ENCODE measurements at places on chromosomes 3 and 15.

DNA sequence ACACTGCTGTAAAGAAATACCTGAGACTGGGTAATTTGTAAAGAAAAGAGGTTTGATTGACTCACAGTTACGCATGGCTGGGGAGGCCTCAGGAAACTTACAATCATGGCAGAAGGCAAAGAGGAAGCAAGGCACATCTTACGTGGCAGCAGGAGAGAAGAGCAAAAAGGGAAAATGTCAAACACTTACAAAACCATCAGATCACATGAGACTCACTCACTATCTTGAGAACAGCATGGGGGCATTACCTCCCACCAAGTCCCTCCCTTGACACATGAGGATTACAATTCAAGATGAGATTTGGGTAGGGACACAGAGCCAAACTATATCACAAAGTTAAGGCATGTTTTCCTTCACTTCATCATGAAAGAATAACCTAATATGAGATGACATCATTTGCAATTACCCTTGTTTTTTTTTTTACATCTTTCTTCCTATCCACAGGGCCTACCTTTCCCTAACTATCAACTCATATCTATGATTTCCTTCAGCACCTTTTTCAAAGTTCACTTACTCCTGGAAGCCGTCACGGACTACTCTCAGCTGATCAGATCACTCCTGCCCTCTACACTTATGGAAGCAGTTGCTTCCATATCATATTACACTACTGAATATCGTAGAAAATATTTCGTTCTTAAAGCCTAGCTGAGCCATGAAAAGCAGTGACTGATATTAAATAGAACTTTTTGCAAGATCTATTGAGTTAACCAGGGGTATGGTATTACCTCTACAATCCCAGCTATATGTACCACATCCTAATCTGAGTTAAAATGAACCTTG is 25.5 kb upstream of the ATP8B4 start:
- no peak for DNase-seq

DNA sequence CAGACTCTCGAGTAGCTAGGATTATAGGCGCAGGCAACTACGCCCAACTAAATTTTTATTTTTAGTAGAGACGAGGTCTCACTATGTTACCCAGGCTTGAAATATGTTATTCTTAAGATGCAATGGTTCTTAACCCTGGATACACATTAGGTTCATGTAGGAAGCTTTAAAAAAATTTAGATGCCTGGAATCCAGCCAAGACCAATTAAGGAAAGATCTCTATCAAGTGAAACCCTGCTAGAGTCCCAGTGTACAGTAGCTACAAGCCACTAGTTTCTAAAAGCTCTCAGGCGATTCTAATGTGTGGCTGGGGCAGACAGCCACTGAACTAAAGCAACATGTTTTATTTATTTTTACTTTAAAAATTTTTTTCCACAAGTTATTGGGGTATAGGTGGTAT is 33.2 kb downstream of the TRIM69 start:
- DNase-seq = no peak

GRCh38 chr3:88713233-88713691 is 394.2 kb upstream of the EPHA3 start:
- DNase-seq = no peak

GRCh38 chr15:56342653-56343052 is 22.6 kb upstream of the TEX9 start:
- peak; percentile 33 for DNase-seq

GRCh38 chr3:39388153-39388552 is 5.0 kb downstream of the SLC25A38 start:
- peak; percentile 38 for DNase-seq

DNA sequence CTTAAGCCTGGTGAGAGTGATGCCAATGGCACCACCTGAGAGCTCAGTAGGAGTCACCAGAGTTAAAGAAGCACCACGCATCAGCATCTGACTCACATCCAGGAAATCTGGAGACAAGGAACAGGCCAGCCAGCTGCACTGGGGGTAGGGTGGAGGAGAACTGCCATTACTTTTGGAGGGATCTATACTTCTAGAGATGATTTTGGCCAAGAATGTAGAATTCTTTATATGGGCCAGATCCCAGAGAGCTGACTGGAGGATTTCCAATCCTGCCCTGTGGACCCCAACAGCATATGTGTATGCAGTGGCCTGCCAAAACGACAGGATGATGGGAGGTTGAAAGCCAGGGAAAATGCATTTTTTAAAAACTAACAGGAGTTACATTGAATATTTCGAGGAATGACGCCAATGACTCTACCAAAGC is 29.8 kb downstream of the CCR3 start:
- DNase-seq = no peak

DNA sequence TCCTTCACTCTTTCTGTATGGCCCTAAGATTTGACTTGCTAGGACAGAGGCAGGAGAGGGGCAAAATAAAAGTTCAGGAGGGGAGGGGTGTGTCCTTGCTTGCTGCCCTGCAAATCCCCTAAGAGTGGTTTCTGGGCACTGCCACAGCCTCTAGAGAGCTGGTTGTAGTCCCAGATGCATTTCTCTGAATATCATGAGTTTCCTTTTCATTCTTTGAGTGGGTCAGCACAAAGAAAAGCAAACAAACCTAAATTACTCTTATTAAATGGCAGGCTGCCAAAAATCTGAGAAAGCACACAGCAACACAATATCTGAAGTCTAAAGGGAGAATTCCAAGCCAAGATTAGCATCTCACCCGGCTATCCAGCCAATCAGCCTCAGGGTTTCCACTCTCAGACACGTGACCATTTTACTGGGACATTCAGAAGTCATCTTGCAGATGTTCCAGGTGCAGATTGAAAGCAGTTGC is 919.3 kb downstream of the TUSC7 start:
- no peak for DNase-seq

DNA sequence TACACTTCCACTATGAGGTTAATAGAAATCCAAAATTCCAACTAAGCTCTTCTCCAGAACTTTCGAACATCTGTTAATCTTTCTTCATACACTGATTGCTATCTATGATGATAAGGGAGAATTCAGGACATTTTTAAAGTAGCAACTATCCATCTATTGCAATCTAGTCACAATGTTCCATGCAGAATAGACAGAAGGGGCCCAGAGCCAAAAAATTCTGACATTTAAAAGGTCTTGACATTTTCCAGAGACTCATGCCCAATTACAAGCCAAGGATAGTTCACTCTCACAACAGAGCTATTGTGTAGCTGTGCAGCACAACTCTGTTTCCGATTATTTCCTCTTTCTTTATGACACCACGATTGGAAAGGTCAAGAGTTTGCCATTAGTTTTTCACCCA is 999.7 kb upstream of the ALCAM start:
- DNase-seq = no peak

GRCh38 chr15:59917504-59918157 is 86.5 kb upstream of the FOXB1 start:
- peak; percentile 79 for DNase-seq

DNA sequence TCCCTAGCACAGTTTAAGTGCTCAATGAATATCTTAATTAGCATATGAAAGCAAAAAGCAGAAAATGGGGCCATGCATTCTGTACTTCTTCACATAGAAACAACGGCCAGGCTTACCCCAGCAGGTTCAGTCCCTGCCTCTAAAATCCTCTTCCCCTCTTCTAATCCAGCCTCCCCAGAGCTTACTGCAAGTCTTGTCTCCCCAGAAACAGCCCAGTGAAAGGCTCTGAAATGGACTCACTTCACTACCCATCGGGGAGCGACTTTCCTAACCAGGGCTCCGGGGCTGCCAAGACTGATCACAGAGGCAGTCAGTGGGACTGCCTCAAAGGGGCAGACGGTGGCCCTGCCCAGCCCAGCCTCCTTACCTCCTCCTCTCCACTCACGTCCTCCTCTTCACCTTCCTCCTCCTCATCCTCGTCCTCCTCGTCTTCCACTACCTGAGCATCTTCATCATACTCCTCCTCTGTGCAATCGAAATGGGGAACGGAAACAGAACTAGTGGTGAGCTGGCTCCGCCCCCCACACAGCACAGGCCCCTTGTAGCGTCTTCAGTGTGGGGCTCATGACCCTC is 38.0 kb downstream of the ANP32A start:
- no peak for DNase-seq

DNA sequence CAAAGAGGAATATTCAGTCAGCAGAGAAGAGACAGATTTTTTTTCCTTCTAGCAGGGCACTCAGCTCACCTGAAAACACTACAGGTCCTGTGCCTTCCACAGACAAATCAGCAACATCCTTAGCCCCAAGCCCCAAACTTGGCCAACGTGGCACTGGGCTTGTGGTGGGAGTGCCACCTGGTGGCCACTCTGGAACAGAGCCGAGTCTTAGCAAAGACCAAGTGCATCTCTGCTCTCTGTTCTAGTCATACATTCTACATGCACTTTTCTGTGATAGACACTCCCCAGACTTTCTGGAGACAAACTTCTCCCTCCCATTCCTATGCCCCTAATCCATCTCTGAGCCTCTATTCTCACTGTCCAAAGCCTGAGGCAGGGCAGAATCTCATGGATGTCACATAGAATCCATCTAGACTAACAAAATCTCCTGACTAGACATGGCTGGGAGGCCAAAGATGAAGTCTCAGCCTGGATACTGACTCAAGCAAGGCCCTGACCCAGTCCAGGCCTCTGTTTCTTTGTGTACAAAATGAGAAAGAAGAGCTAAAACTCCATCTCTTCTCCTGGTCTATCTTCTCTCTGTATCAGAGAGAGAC is 5.1 kb upstream of the SEMA7A start:
- peak; percentile 92 for DNase-seq

DNA sequence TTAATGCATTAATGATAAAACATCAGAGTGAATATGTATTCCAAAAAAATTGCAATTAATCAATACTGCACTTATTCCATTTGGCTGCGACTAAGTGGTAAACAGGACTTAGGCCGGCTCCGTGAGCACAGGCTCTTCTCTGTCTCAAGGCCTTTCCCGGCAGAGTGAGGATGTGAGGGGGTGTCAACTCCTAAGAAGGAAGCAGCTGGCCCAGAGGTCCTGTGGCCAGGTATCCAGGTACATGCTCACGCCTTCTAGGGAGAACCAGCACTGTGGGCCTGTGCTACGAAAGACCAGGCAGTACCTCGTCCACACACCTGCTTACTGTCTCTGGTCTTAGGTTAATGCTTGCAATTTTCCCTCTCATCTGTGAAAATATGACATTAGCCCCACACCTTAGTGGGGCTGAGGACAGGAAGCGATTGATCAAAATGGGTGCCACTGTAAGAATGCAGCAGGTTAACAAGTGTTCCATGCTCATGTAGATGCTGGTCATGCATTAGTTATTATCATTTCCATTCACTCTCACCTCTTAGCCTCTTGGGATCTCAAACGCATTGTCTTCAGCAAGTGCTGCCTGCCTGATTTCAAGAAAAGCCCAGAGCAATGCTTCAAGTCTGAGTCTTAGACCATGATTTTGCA is 175.3 kb downstream of the ABHD5 start:
- DNase-seq = no peak

GRCh38 chr15:80783260-80783659 is 4.1 kb downstream of the CEMIP start:
- DNase-seq = no peak

- DNase-seq = no peak
Measured at GRCh38 chr3:58535531-58536500, 1.2 kb downstream of the ACOX2 start.

DNA sequence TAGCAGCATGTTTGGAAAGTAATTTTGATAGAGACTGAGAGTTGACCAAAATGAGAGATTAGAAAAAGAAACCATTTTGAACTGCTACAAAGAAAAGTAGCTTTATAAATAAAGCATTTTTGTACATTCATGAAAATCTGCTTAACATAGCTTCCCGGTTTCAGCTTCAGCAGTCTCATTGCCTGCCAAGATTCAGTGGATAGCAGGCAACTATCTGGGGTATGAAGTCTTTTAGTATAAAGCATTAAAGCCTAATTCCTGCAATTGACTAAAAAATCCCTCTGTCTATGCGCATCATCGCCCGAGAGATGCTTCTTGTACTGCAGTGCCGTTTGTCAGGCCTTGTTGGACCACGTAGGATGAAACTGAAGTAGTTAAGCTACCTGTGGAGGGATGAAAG is 588.4 kb downstream of the NAALADL2 start:
- no peak for DNase-seq

DNA sequence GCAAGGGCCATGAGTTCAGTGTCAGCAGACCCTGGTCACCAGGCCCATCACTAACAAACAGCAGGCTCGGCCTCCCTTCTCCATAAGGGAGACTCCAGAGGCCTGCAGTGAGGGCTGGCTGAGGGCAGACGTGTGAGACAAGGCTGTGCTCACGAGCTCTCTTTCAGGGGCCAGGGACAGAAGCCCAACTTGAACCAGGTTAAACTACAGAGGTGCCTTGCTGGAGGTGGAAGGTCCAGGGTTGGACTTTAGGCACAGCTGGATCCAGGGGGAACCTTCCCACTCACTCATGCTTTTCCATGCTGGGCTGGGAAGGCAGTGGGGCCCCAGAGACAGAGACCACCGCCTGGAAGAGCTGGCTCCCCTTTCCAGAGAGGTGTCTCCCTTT is 19.0 kb downstream of the CFAP100 start:
- DNase-seq = no peak

- no peak for DNase-seq
Measured at GRCh38 chr3:184683900-184684560, 27.8 kb downstream of the MAGEF1 start.

DNA sequence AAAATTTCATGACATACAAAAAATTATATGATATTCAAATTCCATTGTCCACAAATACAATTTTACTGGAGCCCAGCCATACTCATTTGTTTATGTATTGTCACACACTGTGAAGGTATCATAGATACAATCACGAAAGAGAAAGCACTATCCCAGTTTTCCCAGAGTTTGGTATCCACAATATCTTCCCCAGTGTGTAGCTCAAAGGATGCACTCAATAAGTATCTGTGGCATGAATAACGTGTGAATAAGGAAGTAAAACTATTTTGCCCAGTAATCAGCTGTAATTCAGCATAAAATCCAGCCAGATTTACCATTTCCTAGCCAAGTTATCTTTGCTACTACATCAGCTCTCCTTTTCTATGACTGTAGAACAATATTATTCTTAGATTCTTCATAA is 131.3 kb upstream of the KCNMB2 start:
- no peak for DNase-seq

DNA sequence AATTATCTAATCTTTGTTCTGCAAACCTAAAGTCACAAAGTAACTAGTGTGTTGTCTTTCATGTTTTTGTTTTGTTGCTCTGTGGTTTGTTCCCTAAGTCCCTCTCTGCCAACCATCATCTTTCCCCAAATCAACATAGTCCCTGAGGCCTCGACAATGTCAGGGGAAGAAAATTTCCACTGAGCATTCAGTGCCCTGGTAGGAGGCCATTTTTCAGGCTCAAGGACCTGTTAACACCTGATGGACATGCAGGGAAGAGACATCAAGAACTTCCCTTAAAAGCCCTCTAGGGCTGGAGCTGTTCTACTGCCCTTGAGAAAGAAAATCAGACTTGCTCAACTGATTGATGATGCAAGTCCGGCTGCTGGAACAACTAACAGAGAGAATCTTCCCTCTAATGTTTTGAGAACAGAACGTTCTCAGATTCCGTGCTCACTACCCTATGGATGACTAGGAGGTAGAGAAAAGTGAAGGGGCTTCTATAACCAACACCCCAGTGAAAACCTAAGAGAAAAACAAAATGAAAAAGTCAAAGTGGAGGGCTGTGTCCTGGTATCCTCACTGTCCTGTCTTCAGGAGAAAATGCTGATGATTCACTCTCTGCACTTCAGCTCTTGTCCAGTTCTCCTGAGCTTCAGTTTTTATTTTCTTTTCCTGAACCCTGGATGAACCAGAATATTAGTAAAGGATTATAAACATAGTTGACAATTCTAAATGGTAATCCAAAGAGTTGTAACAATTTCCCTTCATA is 373.1 kb downstream of the FOXP1 start:
- peak; percentile 54 for DNase-seq

Data from trophoblast cell (in vitro differentiated cells and primary cell).